BJ (cell line): ENCODE measurements at places on chromosomes 1 and 21.

DNA sequence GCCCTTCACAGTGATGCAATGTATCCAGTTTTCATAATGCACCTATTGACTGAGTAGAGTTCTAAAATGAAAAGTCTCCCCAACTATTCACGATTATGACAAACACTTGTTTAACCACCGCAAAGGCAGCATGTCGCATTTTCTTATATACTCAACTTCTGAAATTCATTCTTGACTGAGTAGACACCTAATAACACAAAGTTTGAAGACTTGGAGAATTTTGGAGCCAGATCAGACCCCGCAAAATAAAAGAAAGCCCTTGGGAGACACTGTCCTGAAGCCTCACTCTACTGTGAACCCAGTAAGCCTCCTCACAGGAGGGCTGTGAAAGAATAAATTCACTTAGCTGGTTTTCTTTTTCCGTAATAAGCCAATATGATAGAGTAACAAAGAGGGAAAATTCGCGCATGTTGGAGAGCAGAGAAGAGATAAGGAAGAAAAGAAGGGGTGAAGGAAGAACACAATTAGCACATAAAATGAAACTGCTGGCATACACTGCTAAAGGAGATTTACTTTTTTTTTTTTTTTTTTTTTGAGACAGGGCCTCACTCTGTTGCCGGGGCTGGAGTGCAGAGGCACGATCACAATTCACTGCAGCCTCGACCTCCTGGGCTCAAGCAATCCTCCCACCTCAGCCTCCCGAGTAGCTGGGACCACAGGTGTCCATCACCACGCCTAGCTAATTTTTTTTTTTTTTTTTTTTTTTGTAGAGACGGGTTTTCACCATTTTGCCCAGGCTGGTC is 492 bp upstream of the COLGALT2 start:
- DNase-seq = no peak

DNA sequence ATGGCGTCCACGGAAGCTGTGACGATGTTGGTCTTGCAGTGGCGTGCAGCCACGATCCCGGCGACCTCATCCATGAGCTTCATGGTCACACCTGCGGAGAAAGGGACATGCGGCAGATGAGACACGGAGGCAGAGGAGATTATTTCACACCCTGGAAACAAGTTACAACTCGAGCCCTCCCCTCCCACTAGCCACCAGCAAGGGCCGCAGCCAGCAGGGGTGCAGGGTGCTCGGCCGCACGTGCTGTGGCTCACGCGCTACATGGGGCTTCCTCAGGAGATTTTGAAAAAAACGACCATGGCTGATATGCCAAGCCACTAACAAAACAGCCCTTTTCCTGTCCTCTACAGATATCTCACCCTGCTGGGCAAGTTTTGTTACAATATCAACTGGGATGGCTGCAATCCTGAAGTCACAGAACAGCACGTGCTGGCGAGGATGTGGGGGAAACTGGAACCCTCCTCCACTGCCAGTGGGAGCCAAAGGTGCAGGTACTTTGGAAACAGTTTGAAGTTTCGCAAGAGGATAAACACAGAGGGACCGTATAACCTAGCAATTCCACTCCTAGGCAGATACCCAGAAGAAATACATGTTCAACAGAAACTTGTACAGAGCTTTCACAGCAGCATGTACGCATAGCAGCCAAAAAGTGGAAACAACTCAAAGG is 34.1 kb upstream of the GPR153 start:
- DNase-seq = no peak

GRCh38 chr1:27789540-27790041 is 16.6 kb downstream of the STX12 start:
- no peak for DNase-seq

DNA sequence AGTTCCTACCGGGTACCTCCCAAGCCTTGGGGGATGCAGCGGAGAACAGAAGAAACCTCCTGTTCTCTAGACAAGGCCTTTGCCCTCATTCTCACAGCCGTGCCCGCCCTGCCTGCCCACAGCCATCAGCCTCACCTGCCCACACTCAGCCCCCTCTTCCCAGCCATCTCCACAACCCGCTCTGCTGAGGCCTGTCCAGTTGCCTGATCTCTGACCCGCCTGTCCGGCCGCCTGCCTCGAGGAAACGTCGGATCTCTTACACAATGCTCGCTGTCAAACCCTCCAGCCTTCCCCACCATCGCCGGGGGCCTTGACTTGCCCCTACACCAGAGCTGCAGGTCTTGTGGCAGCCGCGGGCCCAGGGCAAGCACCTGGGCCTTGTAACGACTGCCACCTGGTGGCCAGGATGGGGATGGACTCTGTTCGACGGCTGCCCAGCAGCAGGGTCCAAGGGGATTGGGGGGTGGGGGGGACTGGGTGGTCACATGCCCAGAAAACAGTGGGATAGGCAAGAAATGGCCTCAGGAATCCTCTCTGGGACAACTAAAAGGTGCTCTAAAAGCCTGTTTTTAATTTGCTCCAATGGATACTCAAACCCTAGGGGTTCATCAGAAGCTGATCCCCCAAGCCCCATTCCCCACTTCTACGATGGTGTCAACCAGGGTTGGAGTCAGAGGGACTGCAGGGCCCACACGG is 31.0 kb downstream of the SLC45A1 start:
- no peak for DNase-seq

DNA sequence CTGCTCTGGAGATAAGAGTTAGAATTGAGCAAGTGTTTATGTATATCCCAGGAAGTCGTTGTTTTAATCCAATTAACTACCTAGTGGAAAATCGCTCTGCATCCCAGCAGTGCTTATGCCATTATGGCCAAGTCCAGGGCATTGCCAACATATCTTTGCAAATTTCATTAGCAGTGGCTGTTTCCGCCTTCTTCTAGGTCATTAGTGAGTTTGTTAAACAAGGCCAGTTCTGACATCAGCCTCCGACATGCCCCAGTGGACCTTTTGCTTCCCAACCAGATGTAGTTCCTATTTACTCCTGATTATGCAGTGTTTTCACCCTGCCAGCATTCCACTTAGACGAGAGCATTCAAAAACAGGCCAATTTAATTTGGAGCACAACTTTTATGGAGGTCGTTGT is 106.8 kb upstream of the FAM78B start:
- no peak for DNase-seq

DNA sequence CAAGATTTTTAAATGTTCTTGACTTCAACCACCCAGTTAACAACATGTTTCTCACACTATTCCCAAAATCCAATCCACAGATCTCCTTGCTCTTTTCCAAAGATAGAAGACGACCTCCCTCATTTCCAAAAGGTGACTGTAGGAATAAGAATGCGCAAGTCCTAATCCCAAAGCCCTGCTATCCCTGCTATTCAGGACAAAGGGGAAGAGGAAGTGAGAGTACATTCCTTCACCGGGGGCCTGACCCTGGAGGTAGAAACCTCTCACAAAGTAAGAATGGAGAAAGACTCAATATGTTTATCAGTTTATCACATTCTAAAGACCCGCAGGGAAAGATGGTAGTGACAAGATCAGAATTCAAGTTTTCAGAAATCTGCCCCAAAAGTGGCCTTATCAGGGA is 55.7 kb downstream of the PLEKHA6 start:
- DNase-seq = no peak

DNA sequence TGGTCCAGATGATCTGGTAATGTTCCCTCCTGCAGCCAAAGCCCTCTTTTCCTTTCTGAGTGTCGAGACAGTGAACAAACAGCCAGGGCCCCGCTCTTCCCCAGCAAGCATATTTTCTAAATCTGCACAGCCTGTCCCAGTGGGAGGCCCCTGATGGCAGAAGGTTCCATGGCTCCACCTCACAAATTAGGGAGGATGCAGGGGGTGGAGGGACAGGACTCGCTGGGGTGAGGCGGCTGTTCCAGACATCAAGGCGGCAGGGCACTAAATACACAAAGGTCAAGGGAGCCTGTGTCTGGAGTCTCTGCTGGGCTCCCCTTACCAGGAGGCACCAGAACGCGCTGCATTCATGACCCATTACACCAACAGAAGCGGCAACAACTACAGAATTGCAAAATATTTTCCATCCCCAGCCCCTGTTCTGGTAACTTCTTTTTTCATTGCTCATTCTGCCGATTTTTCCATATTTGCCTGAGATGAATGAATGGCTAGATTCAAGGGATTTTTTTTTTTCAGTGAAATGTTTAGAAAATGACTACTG is 27.0 kb upstream of the PRELP start:
- no peak for DNase-seq

- no peak for DNase-seq
These were observed 130.2 kb upstream of the ATP1B1 start for GRCh38 chr1:168976267-168976666.

DNA sequence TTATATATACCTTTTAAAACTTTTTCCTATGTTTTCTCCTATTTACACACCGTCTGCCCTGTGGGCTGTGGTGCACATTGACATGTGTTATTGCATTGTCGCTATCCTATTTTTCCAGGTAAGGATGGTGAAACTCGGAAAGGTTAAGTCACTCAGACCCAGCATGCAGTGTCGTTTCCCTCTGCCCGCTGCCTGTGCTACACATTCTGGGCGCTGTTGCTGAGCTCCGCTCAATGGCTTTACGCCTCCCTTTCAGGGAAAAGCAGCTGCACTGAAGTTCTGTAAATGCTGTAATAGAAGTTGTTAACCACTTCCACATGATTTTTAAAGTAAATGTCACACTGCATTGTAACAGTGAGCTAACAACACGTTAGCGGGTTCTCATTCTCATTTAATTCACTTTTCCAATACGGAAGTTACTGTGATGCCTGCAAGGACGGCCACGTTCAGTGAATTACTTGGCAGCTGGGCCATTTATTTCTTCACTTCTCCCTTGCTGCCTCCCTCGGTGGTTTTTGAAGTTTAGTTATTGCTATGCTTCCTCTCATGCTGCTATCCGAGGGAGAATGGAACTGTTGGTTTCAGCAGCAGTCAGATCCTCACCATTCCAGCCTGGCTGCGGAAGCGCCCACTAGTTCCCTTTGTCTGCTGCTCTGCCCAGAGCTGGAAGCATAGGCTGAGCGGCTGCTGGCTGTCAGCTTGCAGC is 288.7 kb downstream of the SPATA17 start:
- no peak for DNase-seq

- DNase-seq = no peak
These were observed 1.8 kb downstream of the HPCA start for GRCh38 chr1:32888134-32888533.

GRCh38 chr1:6801966-6802365 is 16.7 kb downstream of the CAMTA1 start:
- DNase-seq = no peak

GRCh38 chr1:169340882-169341281 is 26.7 kb downstream of the NME7 start:
- no peak for DNase-seq

- DNase-seq = no peak
These were observed 58.2 kb downstream of the ARHGEF10L start for GRCh38 chr1:17597651-17598050.

DNA sequence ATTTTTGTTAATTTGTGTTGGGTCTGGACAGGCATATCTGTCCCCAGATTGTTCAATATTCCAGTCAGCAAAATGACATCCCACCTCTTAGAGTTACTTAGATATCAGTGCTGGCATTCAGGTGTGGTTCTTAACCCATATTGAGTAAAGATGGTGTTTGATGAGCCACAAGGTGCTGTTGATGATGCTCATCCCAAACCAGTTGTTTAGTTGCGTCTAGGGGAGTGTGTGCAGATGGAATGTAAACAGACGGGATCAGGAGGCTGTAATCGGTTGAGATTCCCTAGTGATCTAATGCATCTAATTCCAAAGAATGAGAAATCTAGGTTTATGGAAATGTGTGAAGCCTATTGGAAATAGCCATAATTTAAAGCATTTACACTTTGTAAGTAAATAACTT is 1.1 kb downstream of the HOOK1 start:
- DNase-seq = no peak

DNA sequence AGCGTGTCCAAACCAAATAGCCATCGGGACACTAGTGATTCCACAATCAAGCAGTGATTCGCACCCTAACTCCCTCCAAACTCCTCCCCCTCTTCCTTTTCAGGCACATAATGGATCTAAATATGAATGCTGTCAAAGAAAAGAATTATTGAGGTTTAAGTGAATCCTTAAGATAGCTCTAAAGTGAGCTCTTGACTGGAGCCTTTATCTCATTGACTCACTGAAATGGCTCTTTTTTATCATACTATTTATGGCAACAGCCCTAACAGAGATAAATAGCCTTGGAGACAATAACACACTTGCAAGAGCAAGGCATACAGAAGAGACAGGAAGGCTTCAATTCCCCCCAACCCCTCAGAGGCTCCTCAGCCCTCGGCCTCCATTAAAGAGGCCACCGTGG is 143.3 kb downstream of the PLXNA2 start:
- DNase-seq = no peak

DNA sequence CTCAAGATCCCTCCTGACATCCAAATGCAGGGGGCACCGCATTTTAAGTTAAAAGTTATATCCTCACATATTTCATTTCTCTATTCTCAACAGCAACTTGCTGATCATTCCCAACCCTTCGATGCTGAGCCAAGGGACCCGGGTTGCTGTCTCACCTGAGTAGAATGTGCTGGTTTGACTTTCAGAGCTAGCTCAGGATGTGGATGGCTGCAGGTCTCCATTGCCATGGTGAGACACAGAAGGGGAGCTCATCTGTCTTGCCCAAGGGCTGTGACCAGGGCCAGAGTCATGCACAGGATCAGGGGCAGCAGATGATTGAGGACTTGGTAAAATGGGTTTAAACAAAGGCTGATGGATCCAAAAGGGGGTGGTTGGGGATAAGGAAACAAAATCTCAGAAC is 112.1 kb downstream of the HMGB4 start:
- no peak for DNase-seq

GRCh38 chr21:32940079-32941014 is 85.4 kb upstream of the OLIG2 start:
- DNase-seq = no peak

GRCh38 chr1:55981010-55981650 is 598.2 kb downstream of the PLPP3 start:
- peak; percentile 23 for DNase-seq

- no peak for DNase-seq
These were observed 38.4 kb downstream of the WARS2 start for GRCh38 chr1:119102051-119102450.

GRCh38 chr1:54229281-54229891 is 29.4 kb downstream of the MRPL37 start:
- no peak for DNase-seq

- DNase-seq = no peak
These were observed 20.1 kb downstream of the PTPRU start for GRCh38 chr1:29256394-29256793.

DNA sequence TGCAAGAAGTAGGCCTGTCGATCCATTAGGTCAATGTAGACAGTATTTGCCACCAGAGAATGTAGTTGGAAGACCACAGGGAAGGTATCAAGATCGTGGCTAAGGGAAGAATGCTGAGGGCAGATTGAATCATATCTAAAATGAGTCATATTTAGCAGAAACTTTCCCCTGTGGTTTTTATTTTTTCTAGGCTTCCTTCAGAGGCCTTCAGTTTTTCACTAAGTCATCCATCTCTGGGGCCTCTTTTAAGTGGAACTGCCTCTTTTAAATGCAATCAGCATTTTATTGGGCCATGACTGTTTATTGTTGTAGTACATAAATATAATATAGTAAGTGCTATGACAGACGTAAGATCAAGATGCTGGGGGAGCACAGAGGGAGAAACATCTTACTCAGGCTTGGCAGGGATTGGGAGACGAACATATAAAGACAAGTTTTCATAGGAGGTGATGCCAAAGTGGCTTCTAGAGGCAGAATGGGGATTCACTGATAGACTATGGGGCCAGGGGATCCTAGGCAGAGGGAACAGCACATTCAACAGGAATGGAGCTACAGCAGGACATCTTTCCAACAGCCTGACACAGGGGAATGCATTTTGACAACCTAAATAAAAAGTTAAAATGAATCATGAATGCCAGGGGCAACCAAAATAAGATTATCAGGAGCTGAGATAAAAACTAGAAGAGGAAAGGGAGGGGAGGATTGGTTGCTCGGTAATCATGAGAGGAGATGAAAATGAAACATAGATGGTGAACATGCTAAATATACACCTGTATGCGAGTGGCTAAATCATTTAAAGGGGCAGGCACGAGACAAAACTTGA is 20.1 kb downstream of the UBE2U start:
- DNase-seq = peak; percentile 70
